ENCODE measurements at places on chromosomes 16 and 17.

- DNase-seq: no peak
These were observed 9.8 kb upstream of the GSE1 start for GRCh38 chr16:85603203-85603755.

GRCh38 chr17:31556969-31557645 lies 165.6 kb downstream of the RAB11FIP4 start:
- DNase-seq: no peak

GRCh38 chr17:69815406-69815805 lies 259.6 kb upstream of the KCNJ16 start:
- no peak for DNase-seq

DNA sequence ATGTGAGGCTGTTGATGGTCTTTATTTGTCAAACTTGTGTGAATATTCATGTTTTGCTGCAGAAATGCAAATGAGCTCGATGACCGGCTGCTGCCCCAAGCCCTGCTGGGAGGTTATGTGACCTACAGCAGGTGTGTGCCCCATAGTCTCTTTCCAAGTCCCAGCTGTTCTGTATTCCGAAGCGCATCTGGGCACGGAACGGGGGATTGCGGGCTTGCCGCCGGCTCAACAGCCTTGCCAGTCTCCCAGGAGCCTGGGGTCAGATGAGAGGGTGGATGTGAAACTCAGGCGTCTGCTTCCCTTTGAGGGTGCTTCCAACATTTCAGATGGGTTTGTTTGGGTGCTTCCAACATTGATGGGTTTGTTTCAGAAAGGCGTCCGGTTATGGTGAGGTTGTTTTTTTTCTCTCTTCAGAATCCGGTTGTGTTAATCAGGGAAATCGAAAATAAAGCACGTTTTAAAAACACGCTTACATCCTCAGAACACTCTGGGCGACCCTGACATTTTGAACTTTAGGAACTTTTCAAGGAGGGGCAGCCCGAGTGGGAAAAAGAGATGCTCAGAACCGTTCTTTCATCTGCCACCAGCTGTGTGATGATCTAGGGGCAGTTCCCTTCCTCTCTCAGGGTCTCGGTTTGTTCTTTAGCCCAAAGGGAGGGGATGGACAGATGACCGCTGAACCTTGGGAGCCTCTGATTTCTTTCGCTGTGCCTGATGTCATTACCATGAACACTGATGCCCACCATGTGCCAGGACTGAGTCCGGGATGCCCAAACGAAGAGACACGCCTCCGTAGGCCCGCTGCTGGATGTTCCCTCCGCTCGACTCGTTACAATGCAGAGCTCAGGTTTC lies 47.8 kb upstream of the AMZ2 start:
- DNase-seq: no peak

DNA sequence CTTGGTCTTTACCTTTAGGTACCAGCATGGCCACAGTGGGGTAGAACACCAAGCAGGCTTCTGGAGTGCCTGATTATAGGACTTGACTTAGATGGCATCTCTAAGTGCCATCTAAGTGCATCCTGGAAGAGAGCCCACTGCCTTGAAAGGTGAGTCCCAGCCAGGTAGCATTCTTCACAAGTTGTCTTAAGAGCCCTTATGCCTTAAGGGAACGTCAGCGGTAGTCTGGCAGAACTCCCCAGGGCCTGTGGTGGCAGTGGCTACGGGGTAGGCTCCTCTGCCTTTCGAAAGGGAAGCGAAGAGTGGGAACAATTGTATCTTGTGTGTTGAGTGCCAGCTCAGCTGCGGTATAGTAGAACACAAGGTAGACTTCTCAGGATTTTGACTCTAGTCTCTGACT lies 549.0 kb downstream of the HS3ST4 start:
- DNase-seq: no peak

DNA sequence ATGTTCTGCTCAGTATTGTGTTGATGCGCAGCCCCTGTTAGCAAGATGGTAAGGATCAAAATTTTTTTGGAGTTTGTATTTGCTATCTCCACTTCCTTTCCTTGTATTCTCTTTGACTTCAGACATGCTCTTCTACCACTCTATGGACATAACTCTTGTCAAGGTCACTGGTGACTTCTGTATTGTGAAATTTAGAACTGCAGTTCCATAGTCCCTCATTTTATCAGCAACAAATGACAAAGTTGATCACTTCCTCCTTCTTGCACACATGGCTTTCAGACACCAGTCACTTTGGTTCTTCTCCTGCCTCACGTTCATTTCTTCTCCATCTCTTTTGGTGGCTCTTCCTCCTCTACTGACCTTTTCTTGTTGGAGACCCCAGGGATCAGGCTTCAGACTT lies 21.1 kb downstream of the COX11 start:
- no peak for DNase-seq

- no peak for DNase-seq
These were observed 21.1 kb downstream of the KNOP1 start for GRCh38 chr16:19696961-19697360.

GRCh38 chr17:44556166-44556831 lies 985 bp upstream of the FZD2 start:
- DNase-seq: peak; percentile 10

- no peak for DNase-seq
These were observed 25.7 kb downstream of the MAP3K3 start for GRCh38 chr17:63647936-63648335.

GRCh38 chr16:84687715-84688114 lies 12.1 kb upstream of the USP10 start:
- DNase-seq: no peak

DNA sequence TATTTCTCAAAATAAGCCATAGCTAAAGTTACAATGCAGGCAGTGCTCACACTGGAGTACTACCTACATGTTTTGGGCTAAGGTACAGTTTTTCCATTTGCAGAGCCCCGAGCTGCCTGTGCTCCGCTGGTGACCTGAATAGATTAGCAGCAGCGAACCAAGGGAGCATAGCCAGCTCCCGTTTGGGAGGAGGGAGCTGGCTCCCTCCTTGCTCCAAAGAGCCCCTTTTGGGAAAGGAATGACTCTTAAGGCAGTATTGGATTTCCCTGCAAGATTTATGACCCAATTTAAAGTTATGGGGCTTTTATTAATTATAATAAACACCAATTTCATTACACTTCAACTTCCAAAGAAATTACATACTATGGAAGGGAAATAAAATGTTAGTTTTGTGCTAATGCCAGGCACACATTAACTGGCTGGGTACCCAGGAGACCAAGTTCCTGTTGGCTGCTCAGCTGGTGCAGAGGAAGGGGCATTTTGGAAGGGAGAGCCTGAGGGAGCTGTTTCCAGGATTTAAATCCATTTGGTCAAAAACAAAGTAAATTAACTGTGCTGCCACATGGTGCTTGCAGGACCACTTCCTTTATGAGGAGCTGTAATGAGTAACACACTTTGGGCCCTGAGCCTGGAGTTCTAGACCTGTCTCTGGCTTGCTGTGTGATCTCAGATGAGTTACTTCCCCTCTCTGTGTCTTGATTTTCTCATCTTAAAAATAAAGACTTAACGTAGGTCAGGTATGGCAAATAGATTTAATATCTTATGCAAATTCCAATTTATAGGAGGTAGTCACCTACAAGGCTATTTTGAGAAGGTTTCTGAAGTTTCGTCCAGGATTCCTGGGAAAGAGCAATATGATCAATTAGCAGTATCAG lies 362.1 kb upstream of the CCL2 start:
- DNase-seq: no peak

DNA sequence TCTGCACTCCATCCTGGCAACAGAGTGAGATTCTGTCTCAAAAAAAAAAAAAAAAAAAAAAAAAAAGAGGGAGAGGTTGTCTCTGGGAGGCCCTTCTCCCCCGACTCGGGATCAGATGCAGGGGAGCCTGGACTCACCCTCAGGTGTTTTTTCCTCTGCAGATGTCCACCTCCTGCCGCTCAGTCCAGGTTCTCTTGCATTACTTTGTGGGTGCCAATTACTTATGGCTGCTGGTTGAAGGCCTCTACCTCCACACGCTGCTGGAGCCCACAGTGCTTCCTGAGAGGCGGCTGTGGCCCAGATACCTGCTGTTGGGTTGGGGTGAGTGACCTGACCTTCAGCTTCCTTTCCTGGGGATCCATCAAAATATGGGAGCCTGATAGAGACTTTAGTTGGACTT lies 34.1 kb downstream of the GLP2R start:
- DNase-seq: no peak

DNA sequence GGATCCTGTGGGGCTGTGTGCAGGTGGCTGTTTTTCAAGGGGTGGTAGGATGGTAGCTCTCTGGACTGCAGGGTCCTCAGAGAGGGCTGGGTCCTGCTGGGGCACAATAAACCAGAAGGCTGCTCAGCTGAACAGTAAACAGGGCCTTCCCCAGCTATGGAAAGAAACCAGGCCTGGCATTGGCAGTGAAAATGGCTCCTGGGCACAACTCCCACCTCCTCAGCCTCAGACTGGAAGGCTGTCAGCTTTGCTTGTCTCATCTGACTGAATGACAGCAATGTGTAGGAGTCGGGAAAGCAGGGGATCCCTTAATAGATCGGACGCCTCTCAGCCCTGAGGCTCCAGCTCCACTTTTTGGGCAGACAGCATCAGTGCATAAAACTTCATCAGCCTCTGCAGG lies 59.8 kb upstream of the NLRP1 start:
- DNase-seq: no peak

DNA sequence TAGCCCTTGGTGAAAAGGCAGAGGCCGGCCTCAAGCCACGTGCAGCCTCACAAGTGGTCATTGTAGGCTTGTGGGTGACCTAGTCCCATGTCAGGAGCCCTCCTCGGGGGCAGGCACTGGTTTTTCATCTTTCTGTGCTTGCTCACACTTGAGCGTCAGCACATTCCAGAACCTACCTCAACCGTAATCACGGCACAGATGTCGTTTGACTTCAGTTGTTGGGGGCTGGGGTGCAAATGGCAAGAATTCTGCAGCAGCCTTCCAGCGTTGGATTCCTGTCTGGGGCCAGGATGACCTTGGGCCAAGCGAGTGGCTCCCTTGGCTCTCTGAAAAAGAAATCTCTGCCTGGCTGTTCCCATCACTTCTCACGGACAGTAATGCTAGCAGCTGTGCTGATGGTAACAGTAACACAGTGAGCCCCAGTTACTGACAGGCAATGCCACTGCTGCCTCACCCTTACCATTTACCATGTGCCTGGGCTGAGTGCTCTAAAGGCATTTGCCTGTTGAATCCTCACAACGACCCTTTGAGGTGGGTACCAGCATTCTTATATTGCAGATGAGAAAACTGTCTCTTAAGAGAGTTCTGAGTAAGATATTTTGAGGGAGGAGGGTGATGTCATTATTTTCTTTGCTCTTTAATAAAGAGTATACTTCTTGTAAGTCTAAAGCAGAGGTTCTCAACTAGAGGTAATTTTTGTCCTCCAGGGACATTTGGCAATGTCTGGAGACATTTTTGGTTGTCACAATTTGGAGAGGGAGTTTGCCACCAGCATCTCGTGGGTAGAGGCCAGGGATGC lies 46.5 kb downstream of the KSR1 start:
- DNase-seq: no peak

GRCh38 chr17:55458978-55459377 lies 37.3 kb upstream of the MMD start:
- peak; percentile 71 for DNase-seq

DNA sequence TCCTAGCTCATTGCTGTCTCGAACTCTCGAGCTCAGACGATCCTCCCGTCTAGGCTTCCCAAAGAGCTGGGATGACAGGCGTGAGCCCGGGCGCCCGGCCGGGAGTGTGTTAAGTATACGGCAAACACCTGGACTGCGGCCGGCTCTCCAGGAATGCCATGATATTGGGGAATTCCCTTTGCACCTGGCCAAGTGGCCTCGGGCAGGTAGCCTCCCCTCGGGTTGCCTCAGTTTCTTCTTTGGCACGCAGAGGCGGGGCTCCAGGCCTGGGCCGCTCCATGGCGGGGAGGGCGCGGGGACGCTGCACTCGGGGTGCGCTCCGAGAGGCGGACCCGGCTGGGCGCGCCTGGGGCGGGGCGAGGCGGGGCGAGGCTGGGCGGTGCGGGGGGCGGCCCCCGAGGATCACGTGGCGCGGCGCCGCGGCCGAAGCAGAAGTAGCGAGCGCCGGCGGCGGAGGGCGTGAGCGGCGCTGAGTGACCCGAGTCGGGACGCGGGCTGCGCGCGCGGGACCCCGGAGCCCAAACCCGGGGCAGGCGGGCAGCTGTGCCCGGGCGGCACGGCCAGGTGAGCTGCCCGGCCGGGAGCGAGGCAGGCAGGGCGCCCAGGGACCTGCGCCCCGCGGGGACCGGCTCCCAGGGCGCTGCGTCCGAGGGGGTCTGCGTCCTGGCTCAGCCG lies at the start of gene PLCG2:
TSS of gene PLCG2 (plus strand) at position 431 of the 675 bp plus-strand sequence. CDS start 6,699 bp downstream, outside the sequence.
- peak; percentile 68 for DNase-seq

- DNase-seq: no peak
These were observed 64.2 kb downstream of the DNAH17 start for GRCh38 chr17:78512976-78513375.

DNA sequence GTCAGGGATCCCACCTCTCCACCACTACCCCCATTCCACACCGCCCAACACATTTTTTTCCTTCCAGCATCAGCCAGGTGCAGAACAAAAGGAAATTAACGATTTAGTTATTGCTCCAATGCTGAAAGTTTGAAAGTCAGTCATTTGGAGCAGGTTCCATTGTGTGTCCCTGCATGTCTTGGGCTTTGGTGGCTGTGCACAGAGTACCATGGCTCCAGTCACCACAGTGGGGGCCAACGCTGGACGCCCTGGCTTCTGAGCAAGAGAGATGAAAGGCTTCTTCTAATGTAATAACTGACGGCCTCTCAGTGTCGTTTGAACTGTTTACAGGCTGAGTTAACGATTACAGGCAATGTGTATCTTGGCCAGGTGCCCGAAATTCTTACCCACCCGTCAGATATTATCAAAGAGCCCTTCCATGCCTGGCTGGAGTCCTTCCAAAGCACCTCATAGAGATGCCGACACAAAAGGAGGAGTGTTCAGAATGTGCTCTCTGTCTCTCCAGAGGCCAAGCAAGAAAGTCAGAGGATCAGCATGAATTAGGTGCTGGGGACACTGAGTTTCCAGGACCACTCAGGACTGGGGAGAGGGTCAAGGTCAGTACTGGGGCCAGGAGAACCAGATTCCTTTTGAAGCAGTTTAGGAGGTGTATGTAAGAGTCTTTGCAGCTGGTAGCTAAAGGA lies 25.9 kb downstream of the RNF43 start:
- DNase-seq: no peak

- no peak for DNase-seq
These were observed 673.8 kb downstream of the MAF start for GRCh38 chr16:78926723-78927210.

DNA sequence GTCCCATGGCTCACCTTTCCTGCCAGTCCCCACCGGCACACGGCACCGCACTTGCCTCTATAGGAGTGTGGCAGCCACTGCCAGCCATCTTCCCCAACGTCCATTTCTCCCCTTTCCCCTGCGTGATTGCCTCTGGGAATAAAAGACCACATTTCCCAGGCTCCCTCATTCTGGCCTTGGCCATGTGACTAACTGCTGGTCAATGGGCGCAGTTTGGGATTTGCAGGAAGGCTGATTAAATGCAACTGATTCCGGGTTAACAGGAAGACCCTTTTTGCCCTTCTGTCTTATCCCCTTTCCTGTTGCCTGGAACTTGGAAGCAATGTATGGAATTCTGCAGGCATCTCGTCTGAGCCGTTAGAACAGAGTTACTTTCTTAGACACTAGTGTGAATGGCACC lies 3.0 kb downstream of the BTBD17 start:
- DNase-seq: no peak

GRCh38 chr16:48029768-48030167 lies 126.0 kb downstream of the ABCC12 start:
- DNase-seq: no peak

GRCh38 chr16:82229800-82230619 lies 60.0 kb upstream of the MPHOSPH6 start:
- DNase-seq: peak; percentile 77
